ENCODE measurements at places on chromosomes 12 and 14.
A peak's percentile ranks its signal among the peaks of the same experiment; 100 is the strongest.

DNA sequence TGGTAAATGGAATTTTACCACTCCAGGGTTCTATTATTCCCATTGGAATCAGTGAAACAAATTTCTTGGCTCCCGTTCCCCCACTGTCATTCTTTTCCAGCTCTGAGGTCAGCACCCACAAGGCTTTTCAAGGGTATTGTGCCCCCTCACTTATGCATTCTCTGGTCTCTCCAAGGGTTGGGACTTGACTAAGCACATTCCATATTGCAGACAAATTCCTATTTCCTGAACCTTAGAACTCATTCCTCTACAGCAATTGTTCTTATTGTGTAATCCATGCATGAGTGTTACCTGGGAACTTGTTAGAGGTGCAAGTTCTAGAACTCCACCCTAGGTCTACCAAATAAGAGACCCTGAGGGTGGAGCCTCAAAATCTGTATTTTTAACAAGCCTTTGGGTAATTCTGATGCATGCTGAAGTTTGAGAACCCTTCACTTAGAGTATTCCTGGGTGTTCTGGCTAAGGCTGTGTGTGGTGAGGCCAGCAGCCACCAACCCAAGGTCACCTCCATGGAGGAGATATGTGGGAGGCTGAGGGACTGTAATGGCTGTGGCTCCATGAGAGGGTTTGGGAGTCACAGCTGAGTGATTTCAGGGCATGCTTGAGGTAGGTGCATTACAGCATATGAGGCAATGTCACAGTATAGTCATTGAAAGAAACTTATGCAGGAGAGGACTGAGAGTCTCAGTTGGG lies 150.9 kb downstream of the TTC6 start:
- DNase-seq = no peak

- peak; percentile 63 for DNase-seq
Observed at GRCh38 chr12:107393043-107393717, 292.4 kb upstream of the PWP1 start.

GRCh38 chr14:33349871-33350270 lies 411.2 kb downstream of the NPAS3 start:
- DNase-seq = no peak

- no peak for DNase-seq
Observed at GRCh38 chr12:51062631-51063397, 14.7 kb downstream of the LETMD1 start.

GRCh38 chr12:44053549-44054127 lies 217.8 kb downstream of the TMEM117 start:
- peak; percentile 55 for DNase-seq

DNA sequence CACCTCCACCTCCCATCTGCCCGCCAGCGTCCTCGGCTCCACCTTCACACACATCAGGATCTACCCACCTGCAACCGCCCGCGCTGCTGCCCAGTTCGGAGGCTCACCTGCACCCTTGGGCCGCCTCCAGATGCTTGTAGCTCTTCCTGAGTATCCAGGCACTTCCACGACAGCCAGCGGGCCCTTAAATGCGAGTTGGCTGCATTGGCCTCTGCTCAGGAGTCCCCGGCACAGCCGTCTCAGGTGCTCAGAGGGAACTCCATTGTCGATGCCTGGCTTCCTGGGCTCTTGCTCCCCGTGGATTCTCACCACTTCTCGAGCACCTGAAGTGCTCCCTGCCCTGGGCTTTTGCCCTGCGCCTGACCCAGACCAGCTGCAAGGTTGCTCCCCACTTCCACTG lies 21.9 kb upstream of the CDCA4 start:
- no peak for DNase-seq

- no peak for DNase-seq
Observed at GRCh38 chr12:26711072-26711471, 121.9 kb downstream of the ITPR2 start.

DNA sequence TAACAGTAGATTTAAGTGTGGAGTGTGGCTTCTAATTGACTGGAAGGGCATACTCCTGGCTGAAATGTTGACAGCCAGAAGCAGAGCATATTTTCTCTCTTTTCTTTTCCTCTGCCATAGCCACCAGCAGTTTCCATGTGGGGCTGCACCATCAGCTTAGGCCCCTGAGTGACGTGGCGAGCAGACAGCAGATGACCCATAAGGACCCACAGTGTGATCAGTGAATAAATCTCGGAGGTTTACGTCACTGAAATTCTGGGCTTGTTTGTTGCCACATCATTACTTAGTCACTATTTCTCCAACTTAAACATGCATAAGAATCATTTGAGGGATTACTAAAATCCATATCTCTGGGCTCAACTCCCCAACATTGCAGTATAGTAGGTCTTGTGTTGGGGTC lies 549.7 kb upstream of the TMEM132C start:
- DNase-seq = peak; percentile 22

- DNase-seq = no peak
Observed at GRCh38 chr12:53227341-53227740, 4.7 kb downstream of the RARG start.

- DNase-seq = no peak
Observed at GRCh38 chr14:102202944-102203343, 63.2 kb downstream of the WDR20 start.

DNA sequence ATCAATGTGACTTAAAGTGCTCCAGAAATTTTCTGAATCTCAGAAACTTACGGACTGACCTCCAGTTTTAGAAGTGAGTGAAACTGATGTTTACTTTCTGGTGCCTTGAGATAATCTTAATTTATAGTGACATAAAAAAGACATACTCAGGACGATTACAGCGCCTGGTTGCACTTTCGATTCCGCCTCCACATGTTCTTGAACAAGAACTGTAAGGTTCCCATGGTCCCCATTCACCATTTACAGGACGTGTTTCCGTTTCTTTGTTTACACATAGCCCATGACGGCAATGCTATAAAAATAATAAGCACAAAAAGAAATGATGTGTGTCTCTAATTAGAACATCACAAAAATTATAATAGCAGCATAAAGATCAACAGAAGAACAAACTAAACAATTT lies 98.2 kb downstream of the ADAMTS20 start:
- DNase-seq = no peak

DNA sequence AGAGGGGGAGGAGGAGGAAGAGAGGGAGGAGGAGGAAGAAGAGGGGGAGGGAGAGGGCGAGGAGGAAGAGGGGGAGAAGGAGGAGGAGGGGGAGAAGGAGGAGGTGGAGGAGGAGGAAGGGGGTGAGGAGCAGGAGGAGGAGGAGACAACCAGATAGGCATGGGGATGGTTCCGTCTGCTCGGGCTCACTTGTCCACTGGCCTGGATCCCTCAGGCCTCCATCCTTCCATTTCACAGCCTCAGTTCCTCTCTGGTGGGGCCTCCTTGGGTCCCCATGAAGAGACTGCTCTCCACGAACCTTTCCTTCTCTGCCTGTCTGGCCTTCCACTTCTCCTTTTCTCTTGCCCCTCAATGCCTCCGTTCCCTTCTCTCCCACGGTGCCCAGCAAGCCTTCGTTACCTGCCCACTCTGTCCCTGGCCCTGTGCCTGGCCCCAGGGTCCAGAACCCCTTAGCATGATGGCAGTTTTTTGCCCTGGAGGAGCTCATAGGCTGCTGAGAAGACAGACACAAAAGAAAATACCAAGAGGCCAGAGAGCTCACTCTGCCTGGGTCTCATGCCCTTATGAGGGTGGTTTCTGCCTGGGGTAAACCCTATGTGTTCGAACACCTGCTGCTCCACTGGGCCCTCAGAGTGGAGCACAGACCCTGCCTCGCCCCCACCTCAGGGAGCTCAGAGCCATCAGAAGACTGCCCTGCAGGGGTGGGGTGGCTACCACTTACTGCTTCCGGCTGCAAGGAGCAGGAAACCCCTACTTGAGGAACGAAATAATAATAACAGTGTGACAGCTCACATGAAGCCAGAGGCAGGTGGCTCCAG lies 11.7 kb upstream of the CACNA2D4 start:
- DNase-seq = no peak

DNA sequence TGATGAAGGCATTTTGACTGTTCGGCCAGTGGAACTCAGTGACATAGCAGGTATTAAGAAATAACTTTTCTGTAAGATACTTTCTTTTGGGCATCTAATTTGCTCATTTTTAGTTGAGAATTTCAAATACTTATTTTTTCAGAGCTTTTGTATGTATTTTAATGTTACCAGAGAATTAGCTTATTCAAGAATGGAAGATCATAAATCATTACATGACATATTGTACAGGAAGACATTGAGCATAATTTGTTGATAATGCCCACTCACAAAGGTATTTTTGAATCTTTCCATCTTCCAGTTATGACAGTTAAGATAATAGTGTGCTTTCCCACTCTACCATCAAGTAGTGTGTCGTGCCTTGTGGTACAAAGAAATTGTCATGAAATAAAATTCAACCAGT lies 36.5 kb downstream of the TMEM117 start:
- no peak for DNase-seq

DNA sequence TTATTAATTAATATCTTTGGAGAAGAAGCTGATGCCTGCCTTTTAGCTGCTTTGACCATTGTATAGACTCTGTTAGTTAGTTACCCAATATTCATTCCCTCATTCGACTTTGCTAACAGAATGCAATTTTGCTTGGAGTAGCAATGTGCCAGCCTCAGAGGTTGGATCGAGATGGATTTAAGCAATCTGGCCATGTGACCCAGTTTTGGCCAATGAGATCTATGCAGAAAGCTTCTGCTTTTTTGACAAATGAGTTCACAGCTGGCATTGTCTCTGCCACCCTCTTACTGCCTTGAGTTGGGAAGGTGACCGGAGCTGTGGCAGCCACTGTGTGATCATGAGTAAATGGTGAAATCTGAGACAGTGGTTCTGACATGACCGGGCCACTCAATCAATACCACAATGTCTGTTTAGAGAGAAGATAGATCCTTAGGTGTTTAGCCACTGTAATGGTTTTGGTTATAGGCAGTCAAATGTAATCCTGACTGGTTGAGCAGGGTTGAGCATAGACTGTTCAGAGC lies 74.9 kb upstream of the MED13L start:
- no peak for DNase-seq

DNA sequence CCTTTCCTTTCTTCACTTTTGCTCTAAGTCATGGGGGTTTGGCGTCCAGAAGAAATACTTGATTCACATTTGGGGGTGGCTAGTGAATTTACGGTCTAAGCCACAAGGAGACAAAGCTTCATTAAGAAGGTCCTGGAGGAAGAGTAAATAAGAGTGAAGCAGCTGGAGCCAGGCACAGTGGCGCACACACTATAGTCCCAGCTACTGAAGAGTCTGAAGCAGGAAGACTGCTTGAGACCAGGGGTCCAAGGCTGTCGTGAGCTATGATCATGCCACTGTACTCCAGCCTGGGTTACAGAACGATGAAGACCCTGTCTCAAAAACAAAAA lies 23.3 kb downstream of the ACTN1 start:
- no peak for DNase-seq

- no peak for DNase-seq
Observed at GRCh38 chr14:36619131-36619530, 36.7 kb upstream of the NKX2-8 start.

DNA sequence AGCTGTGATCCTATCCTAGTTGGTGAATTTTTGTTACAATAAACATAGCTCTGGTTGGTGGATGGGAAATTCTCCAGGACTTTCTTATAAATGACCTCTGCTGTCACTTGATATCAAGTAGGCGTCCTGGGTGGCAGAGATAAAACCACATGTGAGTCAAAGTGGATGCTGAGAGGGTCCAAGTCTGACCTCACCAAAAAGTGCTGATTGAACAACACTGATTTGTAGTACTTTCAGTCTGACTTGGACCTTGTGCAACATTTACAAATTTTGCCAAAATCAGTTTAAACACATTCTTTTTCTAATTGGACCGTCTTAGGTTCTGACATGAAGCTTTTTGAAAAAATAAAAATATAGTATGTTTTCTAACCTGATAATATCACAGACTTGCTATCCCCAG lies 585.6 kb downstream of the GALC start:
- no peak for DNase-seq

GRCh38 chr12:69936214-69936731 lies 111.2 kb downstream of the MYRFL start:
- DNase-seq = no peak

DNA sequence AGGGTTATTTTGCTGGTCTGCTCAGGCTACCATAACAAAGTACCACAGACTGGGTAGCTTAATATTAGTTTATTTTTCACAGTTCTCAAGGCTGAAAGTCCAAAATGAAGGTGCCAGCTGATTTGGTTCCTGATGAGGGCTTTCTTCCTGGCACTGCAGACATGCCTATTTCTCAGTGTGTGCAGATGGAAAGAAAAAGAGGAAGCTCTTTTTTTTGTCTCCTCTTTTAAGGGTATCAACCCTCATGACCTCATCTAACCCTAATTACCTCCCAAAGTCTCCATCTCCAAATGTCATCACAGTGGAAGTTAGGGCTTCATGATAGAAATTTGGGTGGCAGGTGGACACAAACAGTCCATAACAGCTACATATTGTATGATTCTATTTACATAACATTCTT lies 25.0 kb upstream of the POLR3B start:
- no peak for DNase-seq

- DNase-seq = peak; percentile 91
Observed at GRCh38 chr12:60101715-60102114, 505.9 kb downstream of the SLC16A7 start.

- DNase-seq = no peak
Observed at GRCh38 chr14:68418174-68419118, 374.4 kb downstream of the ZFP36L1 start.

DNA sequence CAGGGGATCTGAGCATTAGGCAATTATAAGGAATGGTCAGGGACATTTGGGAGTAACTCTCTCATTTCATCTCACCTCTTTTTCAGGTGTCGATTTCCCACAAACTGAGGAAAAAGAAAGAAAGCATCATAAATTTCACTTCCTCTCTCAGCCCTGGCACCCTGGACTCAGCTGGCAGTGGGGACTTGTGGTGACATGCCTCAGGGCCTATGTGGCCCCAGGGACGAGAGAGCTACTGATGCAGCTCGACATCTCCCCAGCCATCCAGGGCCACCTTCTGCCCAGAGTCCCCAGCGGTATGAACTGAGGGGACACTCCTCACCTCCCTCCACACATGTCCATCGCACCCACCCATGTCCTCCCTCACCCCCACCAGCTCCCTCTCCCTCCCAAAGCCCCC lies 11.7 kb downstream of the TNFRSF1A start:
- no peak for DNase-seq

GRCh38 chr12:50326590-50327284 lies 43.4 kb upstream of the LIMA1 start:
- DNase-seq = peak; percentile 50

- peak; percentile 18 for DNase-seq
Observed at GRCh38 chr14:91252871-91253794, 8.6 kb upstream of the GPR68 start.

DNA sequence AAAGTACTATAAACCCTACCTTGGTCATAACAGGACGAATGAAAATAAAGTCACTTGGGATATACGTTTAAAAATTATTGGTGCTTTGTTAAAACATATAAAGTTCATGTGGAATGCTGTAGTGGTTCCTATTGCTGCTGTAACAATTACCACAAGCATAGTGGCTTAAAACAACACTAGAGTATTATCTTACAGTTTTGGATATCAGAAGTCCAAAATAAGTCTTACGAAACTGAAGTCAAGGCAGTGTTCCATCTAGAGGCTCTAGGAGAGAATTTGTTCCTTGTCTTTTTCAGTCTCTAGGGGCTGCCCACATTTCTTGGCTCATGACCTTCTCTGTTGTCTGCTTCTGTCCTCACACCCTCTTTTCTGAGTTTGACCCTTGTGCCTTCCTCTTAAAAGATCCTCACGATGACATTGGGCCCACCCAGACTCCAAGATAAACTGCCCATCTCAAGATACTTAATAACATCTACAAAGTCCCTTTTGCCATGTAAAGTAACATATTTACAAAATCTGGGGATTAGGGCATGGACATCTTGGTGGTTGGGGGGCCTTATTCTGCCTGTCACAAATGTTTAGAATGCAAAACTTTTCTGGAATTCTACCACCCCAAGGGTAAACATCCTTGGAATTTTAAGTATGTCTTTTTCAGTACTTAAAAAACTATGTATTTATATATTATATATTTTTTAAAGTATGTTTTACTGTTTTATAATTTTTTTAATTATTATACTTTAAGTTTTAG lies 178.1 kb downstream of the ETNK1 start:
- DNase-seq = peak; percentile 3
